ENCODE measurements at places on chromosomes 1 and 21.

- DNase-seq, result no peak
These were observed 168.5 kb upstream of the PLD5 start for GRCh38 chr1:242692988-242693387.

DNA sequence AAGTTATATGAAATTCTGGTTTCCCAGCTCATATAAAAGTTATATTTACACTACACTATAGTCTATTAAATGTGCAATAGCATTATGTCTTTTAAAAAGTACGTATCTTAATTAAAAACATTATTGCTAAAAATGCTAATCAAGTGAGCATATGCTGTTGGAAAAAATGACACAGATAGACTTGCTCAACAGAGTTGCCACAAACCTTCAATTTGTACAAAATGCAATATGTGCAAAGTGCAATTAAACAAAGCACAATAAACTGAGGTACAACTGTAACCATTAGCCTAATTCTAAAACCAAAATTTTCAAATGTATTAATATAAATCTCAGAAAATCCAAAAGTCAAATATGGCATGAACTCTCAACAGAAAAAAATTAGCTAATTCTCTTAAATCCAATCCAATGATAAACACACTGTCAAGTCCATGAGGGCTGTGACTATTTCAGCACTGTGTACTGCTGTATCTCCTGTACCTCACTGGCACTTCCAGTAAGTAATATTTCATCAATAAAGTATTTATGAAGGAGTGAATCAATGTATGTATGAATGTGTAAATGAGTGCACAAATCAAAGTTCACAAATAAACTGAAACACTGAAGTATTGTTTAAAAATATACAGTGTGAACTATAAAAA, 116.3 kb downstream of the AKT3 start:
- no peak for DNase-seq

- DNase-seq, result no peak
These were observed 1.8 kb downstream of the TRIM46 start for GRCh38 chr1:155175281-155175926.

GRCh38 chr1:60103186-60103585, 29.6 kb upstream of the C1orf87 start:
- DNase-seq, result no peak

DNA sequence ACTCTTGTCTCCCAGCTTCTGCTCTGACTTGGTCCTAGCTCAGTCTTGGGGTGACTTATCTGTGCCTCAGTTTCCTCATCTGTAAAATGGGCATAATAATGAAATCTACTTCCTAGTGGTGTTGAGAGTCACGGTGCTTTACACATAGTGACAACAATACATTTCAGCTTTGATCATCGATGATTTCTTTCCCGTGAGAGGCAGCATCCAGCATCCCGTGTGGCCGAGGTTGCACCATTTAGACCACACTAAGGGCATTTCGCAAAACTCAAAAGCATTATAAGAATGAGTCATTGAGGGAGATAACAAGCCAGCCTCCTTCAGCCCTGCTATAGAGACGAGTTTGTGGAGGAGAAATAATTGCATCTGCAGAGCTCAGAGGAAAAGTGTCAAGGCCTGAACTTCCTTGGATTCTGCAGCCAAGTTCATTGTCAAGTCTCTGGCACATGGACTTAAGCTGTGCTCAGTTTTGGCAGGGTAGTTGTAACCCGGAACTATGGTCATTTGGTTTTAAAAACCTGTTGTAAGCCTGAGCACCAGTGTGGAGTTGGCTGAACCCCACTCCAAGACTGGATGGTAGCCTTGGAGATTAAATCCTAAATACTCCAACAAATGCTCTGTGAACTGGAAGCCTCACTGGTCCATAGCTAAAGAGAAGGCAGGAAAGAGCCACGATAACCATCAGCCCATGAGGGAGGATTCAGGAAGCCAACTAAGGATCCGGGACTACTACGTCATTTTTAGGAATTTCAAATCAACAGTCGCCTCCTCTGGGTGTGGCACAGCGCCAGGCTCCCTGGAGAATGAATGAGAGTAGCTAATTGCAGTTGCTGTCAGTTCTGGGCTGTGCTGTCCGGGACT, 64.2 kb downstream of the TCP10L start:
- peak; percentile 86 for DNase-seq

DNA sequence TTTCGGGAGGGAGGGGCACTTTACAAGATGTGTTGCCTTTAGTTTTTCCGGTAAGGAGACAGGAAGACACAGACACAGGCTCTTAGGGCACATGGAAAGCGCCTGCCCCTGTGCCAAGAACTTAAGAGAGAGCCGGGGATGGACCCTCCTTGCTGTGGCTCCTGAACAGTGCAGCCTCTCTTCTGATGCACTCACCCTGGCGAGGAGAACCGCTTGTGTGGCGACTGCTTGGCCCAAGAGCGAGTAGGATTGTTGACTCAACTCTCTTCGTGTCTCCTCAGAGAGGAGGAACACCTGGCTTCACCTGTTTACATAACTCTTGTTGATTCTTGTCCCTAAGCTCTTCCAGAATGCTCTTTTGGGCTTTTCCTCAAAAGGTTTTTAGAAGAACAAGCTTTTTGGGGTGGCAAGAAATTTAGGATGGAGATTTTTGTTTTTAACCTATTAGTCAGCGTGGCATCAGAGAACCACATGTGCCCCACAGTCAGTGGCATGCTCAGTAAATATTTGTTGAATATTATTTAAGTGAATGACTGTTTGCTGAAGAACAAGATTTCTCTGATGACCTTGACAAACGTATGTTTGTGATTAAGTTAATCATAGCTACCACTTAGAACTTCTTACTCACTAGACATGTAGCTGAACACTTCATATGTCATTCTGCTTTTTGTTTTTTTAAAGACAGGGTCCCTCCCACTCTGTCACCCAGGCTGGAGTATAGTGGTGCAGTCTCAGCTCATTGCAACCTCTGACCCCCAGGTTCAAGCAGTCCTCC, 60.6 kb downstream of the NFIA start:
- DNase-seq, result peak; percentile 41

GRCh38 chr21:25640202-25640942, 1.3 kb downstream of the JAM2 start:
- peak; percentile 5 for DNase-seq

DNA sequence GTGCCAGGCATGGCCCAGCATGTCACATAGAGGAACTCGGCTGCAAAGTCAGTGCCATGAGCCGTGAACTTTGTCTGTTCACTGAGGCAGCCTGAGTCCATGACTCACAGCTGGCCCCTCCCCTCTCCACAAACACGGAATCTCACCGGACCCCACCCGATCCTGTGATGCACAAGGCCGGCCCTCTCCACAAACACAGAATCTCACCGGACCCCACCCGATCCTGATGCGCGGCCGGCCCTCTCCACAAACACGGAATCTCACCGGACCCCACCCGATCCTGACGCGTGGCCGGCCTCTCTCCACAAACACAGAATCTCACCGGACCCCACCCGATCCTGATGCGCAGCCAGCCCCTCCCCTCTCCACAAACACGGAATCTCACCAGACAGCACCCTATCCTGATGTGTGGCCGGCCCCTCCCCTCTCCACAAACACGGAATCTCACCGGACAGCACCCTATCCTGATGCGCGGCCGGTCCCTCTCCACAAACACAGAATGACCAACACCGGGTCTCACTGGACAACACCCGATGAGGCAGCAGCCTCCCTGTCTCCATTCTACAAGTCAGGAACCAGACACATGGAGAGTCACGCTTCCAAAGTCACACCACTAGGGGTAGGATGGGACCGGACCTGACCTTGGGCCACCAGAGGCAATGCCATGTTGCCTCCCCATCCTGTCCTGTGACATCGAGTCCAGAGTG, 39.6 kb upstream of the GPR153 start:
- no peak for DNase-seq

- no peak for DNase-seq
These were observed 85.9 kb downstream of the ROR1 start for GRCh38 chr1:63859480-63860275.

- no peak for DNase-seq
These were observed 20.0 kb downstream of the YIPF1 start for GRCh38 chr1:53869454-53870117.

GRCh38 chr1:64508629-64509028, 38.7 kb downstream of the CACHD1 start:
- DNase-seq, result no peak

DNA sequence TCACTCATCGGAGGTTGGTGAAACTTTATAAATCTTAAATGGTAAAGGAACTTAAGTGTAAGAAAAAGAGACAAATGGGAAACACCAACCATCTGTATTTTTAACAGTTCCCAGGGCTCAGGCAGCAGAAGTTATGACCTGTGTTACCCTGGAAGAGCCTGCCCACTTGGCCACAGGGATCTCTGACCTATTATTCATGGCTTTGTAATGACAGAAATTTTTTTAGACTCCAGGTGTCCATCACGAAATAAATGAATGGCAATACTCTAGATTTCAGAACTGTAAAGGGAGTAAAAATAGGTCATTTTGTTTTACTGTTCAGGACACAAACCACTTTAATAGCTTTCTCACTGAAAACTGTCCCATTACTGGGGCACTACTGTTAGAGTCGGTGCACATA, 389.8 kb downstream of the VAV3 start:
- DNase-seq, result no peak

- no peak for DNase-seq
These were observed 49.9 kb downstream of the TMEM53 start for GRCh38 chr1:44624268-44624901.

GRCh38 chr1:25167269-25168192, 64.8 kb downstream of the SYF2 start:
- no peak for DNase-seq

- DNase-seq, result peak; percentile 35
These were observed 5.3 kb downstream of the CREG1 start for GRCh38 chr1:167548059-167548932.

GRCh38 chr1:30887485-30888315, 20.9 kb downstream of the SDC3 start:
- peak; percentile 60 for DNase-seq

DNA sequence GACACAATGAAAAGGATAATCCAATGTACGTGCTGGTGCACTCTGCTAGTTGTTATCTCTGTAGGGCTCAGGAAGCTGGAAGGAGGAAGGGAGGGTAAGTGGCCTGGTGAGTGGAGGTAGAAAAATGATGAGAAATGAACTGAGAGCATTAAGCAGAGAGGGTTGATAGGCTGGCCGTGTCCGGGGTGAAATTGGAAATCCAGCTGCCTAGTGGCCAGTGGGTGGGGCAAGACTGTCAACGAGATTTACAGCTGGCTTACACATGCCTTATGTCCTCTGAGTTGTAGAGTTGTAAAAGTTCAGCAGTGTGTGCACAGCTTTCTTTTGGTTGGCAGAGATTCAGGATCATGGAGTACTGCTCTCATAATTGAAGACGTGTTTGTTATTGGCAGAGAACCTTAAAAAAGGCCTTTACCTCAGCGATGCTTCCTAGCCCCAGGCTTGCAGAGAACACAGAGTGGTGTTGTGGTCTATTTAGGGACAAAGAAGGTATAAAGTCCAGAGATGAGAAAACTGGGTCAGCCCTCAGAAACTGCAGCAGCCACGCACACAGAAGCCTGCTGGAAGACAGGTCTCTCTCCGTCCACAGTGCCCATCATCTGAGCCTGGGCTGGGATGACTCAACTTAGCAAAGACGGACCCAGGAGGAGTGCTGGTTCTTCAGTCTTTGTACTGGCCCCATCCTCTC, 132.4 kb downstream of the EDEM3 start:
- DNase-seq, result peak; percentile 86

GRCh38 chr21:43975469-43976098, 36.5 kb upstream of the TRAPPC10 start:
- peak; percentile 45 for DNase-seq

- peak; percentile 17 for DNase-seq
These were observed 5.1 kb upstream of the RFX5 start for GRCh38 chr1:151352021-151352718.

DNA sequence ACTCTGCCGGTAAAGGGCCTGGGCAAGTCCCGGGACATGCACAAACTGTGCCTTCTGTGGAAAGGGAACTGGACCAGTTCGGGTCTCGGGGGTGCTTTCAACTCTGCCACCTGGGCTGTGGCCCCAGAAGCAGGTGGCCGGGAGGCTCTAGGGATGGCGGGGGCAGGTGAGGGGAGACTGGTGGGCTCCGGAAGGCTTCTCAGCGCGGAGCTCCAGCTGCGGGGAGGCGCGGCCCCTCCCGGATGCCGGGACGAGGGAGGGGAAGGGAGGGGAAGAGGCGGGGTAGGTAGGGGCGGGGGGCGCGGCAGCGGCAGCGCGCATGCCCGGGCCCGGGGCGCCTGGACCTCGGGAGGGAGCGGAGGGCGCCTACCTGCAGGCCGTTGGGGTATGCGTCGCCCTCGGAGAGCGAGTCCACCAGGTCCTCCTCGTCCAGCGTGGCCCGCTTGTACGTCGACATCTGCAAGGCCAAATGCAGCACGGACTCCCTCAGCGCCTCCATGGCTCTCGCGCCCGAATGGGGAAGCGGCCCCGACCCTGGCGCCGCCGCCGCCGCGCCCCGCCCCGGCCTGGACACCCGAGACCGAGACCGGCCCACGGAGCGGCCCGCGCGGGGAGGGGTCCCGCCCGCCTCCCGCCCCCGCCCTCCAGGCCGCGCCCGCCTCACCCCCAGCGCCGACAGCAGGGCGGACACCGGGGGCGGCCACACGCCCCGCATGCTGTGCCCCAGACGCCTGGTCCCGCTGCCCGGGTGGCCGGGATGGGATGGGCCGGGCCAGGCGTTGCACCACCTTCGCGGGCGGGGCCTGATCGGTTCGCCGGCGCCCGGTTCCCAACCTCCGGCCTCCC, at the start of gene ECE1:
TSS of gene ECE1 (minus strand) at position 764 of the 846 bp plus-strand sequence. CDS start at position 715, 49 bp downstream.
- no peak for DNase-seq

DNA sequence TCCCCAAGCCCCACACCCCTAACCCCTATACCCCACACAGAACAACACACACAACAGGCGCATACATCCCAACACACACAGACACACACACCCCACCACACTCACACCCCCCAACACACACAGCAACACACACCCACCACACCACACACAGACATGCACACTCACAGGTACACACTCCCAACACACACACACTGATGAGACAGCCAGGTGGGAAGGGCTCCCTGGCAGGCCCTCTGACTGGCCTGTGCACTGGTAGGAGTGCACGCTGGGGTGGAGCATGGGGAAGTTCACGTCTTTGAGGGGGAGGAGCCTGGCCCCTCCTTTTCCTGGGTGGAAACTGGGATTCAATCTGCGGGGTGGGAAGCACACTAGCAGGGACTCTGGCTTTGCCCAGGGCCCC, 116.7 kb downstream of the RHOU start:
- no peak for DNase-seq

All from fibroblast of skin of right quadriceps (primary cell).